CD8-positive, alpha-beta T cell (primary cell): ENCODE measurements at places on chromosomes 11 and 22.

DNA sequence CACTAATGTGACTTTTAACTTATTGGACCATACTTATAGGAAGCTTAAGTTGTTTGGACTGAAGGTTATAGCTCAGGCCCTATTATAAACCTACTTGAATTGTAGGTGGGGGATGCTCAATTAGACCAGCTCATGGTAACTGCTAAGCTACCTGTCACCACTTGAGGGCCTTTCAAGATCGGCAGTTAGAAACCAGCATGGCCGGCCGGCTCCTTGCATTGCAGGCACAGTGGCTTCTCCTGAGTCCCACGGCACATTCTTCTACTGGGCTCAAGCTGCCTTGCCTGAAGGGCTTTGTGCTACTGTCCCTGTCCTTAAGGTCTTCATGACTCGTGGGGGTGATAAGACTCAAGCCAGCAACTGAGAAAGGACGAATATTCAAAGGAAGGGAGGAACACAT is 70.8 kb downstream of the TBC1D22A start:
- no peak for DNase-seq

- no peak for DNase-seq
Observed at GRCh38 chr22:29793396-29793795, 26.2 kb downstream of the UQCR10 start.

DNA sequence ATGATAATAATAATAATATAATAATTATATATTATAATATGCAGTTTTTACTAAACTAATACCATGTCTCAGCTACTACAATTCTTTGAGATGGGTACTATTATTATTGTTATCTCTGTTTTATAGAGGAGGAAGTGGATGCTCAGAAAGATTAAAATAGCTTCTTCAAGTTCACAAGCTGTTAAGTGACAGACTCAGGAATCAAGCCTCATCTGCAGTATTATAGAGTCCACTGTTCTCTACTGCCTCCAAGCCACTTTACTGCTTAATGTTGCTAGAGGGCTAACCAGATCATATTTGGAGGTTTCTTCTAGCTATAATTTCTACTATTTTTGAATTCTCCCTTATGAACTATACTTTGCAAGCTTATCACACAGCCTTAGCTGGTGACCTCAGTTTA is 62.7 kb downstream of the CSTPP1 start:
- no peak for DNase-seq

DNA sequence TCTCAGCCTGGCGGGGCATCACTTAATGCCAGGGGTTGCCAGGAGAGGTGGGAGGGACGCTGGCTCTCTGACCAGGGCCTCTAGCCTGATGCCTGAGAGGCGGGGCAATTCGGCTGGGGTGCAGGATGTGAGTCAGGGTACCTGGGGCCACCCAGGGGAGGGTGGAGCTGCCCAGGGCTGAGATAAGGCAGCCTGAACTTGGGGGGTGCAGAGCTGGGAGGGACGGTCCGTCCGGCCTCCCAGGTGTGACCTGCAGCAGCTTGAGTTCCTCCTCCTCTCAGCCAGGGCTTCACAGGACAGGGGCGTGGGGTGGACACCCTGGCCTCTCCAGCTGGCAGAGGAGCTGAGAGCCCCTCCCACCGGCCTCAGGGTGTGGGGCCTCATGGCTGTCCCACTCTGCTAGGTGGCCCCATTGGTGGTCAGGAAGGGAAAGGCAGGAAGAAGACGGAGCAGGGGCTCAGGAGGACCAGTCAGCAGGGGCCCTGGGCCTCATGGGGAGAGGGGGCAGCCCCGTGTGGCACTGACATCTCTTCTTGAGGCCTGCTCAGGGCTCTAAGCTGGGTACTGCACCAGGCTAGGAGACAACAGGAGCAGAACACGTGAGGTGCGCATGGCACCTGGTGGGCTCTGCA is 942 bp upstream of the RPS6KA4 start:
- DNase-seq, result no peak

DNA sequence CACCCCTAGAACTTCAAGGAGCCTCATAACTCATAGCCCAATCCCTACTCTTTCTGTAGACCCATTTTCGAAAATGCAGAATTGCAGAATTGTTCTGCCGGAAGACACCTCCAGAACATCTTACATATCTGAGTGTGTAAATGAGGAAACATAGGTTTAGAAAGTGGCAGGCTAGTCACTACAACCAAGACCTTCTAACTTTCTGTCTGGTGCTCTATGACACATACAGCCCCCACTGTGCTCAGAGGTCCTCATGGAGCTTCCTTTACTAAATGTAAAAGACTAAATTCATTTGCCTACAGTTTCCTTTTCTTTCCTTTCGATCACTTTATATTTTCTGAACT is 132.1 kb upstream of the DDI1 start:
- DNase-seq, result no peak

- DNase-seq, result no peak
Observed at GRCh38 chr22:22689621-22690345, 45.4 kb downstream of the GGTLC2 start.

DNA sequence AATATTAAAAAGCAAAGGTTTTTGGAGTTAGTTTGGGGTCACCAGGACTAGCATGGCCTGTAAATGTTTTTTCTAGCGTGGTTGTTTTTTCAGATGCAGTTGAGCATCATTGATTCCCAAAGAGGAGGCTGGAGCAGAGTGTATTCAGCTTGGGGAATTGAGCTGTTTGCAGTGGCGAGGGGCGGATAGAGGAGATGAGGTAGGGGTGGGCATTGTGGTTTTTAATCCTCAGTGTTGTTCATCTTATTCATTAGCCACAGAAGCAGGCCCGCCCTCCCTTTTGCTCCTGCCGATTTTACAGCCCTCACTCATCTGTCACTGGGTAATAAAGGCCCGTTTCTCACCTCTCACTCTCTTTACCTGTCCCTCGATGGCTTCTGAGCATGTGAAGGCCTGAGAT is 51.4 kb downstream of the NF2 start:
- DNase-seq, result no peak
